ENCODE measurements at places on chromosomes 6 and 20.

DNA sequence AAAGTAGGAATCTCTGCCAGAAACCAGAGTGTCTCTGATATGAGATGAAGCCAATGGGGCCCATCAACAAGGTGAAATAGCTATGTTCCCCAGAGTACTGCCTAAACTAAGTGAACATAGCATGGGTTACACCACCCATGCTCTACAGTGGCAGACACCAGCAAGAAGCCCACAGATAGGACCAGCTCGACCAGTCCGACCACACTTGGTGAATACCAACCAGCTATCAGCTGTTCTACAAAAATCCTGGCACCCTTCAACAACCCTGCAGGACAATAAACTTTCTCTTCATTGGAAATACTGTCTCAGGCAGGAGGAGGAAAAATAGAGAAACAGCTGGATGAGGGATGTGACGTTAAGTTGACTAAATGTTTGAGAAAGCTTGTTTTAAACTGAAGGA is 311.4 kb downstream of the EPM2A start:
- DNase-seq = no peak

GRCh38 chr6:128739112-128739511 is 143.8 kb upstream of the LAMA2 start:
- no peak for DNase-seq

GRCh38 chr6:31683591-31683990 is 2.7 kb upstream of the LY6G5C start:
- no peak for DNase-seq

DNA sequence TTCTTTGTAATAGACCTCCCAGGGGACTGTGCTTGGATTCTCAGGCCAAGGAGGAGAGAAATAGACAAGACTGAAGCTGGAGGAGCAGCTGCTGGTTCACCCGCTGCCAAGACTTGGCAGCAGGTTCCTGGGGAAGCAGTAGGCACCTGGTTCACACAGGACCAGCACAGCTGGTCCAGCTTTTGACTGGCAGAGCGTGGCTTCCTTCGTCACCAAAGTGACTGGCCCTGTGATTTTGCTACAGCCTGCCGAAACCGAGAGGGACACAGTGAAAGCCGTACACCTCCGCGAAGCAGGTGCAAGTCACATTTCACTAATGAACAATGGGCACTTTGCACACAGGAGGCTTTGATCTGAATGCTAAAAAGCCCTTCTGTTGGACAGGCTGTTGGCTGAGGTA is 199.0 kb downstream of the RNF144B start:
- no peak for DNase-seq

- no peak for DNase-seq
Observed at GRCh38 chr6:128240024-128240428, 280.4 kb downstream of the PTPRK start.

GRCh38 chr20:10404023-10404628 is 29.9 kb downstream of the MKKS start:
- peak; percentile 47 for DNase-seq

DNA sequence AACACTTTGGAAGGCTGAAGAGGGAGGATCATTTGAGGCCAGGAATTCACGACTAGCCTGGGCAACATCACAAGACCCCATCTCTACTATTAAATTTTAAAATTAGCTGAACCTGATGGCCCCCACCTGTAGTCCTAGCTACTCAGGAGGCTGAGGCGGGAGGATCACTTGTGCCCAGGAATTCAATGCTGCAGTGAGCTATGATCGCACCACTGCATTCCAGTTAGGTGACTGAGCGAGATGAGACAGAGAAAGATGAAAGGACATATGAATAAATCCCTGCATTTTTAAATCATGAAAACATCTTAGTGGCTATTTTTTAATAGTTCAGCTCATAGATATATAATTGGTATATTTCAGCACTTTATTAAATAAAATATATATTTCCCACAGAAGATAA is 93.8 kb downstream of the GPR63 start:
- no peak for DNase-seq

DNA sequence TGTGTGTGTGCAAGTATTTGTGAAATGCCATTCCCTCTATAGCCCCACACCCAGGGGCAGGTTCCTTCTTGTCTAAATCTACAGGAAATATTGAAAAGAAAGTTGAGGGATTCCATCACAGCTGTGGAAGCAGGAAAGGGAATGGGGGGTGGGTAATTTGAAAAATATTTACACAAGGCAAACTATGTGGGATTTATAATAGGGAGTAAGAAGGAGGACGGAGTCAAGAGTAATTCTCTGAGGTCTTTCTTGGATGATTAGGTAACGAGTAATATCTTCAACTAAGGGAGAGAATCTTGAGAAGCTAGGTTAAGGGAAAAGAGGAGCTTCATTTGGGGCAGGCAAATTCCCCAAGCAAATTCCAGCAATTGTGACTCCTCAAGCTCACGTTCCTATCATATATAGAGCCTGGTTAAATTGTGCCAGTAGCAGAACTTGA is 113.5 kb upstream of the SGK1 start:
- DNase-seq = no peak

- DNase-seq = no peak
Observed at GRCh38 chr20:47785311-47785853, at the start of gene SULF2. SULF2 (minus strand) TSS chr20:47785481; CDS start chr20:47757363, 28,118 bp downstream.
